ENCODE measurements at places on chromosomes 1 and 21.

GRCh38 chr1:118923319-118923718 is 64.8 kb downstream of the TBX15 start:
- DNase-seq, result no peak

DNA sequence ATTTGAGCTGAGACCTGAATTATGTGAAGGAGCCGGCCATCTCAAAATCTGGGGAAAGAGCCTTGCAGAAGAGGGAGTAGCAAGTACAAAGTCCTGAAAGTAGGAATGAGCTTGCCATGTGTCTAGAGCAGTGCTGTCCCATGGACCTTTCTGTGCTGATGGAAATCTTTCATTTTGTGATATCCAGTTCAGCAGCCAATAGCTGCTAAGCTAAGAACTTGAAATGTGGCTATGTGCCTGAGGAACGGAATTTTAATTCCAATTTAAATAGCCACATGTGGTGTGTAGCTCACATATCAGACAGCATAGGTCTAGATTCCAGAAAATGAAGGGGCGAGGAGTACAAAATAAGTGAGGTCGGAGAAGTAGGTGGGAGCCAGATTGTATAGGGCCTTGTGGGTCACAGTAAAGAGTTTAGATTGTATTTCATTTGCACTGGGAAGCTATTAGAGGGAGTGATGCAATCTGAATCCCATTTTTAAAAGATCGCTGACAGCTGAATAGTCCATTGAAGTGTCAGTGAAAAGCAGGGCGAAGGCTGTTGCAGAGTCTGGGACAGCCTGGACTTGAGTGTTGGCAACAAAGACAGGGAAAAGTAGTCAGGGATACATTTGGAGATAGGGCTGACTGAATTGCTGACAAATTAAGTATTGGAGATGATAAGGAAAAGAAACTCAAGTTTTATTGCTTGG is 80.3 kb downstream of the TMEM200B start:
- DNase-seq, result no peak

DNA sequence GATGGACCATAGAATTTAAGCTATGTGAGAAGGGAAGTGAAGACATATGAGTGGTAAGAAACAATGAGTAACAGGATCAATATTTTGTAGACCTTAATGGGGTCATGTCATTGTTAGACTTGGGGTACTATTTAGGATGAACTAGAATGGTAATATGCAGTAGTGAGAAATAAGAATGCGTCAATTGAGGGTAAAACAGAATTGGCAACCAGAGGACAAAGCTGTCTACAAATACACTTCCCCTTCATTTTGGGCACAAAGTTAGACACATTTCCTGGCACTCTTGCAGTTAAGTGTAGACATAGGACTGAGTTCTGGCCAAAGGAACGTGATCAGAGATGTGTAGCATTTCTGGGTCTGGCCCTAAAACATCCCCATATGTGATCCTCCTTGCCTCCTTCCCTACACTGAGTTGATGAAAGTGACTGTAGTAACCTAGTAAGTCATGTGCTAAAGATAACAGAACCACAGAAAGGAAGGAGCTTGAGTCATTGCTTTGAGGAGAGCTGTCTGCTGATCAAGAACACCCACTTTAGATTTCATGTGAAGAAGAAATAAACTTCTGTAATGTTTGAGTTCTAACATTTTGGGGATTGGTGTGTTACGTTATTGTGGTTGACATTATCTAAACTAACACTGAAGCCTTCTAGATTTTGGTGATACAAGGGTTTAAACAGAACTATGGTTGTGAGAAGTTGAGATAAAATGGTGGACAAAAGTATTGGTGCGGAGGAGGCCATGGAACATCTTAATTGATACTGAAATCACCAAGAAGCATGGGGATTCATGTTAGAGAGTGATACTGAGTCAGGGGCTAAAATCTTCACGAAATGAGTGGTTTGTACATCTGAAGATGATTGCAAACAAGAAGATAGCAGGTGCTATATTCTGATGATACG is 41.7 kb downstream of the CD55 start:
- DNase-seq, result peak; percentile 32

DNA sequence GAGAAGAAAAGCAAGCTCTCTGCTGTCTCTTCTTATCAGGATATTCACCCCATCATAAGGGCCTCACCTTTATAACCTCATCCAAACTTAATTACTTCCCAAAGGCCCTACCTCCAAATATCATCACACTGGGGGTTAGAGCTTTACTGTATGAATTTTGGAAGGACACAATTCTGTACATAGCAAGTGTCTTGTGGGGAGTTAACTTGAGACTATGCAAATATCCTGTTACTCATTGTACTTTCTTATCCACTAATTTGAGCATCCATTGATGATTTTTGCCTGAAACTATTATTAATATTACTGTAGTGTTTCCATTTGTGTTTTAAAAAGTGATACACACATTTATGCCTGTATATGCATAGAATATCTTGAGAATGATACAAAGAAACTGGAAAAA is 129.1 kb upstream of the IVNS1ABP start:
- DNase-seq, result no peak

DNA sequence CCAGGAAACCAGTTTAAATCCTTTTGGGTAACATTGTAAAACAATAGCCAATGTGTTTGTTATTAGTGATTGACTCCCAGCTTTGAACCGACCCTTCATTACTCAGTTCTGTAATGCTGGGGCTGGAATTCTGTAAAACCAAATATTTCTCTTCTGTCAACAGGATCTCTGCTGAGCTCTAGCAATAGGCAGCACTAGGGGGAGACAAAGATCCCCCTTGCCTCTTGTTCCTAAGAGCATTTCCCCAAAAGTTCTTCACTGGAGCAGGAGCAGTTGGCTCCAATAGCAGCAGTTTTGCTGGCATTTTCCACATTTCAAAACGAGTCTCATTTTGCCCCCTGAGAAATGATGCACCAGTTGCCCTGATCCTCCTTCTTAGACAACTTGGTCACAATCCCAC is 1671.1 kb downstream of the MRPL39 start:
- DNase-seq, result no peak

Data from epithelial cell of esophagus (primary cell).